ENCODE measurements at places on chromosomes 12 and 14.

DNA sequence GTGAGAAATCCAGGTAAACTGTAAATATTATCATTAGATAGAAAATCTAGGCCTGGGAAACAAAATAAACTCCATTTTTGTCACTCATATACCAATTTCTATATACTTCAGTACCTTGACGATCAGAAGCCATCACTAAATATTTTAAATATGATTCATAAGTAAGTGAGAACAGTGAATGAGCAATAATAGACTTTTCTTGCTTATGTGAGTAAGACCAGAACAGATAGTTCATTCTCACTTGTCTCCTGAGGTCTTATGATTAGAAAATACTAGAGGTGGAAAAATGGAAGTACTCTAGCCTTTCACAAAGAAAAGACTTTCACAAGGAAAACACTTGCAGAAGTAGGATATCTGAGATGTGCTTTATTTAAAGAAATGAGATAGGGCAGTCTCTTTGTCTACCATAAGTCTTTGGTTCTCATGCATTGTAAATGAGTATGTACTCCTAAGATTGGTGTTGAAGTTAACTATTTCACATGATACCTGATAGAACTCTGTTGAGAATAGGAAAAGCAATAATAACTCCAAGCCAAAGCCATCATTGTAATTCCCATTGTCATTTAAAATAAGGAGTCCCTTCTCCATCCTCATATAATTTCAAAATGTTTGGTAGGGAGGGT, 10.1 kb upstream of the SMCO3 start:
- DNase-seq, result no peak

GRCh38 chr12:32270818-32271710, 128.3 kb upstream of the FGD4 start:
- peak; percentile 88 for DNase-seq

- no peak for DNase-seq
These were observed 24.1 kb upstream of the NRDE2 start for GRCh38 chr14:90355540-90356518.

DNA sequence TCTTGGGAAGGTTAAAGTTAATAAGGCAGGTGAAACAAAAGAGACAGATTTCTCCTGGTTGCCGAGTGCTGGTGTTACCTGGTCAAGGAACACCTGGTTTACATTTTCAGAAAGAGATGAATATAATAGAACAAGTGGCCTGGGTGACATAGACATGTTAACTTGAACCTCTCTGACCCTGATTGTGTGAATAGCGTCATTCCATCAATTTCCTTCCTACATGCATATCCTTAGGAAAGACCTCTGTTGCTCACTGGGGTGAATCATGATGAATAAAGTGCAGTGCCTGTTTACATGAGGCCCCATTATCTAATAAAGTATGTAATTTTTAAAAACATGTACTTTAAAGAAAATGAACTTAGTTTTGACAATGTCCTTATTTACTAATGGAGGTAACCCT, 1822.9 kb upstream of the FLRT2 start:
- peak; percentile 81 for DNase-seq

- DNase-seq, result peak; percentile 13
These were observed 369.3 kb upstream of the TMPO start for GRCh38 chr12:98146043-98146442.

DNA sequence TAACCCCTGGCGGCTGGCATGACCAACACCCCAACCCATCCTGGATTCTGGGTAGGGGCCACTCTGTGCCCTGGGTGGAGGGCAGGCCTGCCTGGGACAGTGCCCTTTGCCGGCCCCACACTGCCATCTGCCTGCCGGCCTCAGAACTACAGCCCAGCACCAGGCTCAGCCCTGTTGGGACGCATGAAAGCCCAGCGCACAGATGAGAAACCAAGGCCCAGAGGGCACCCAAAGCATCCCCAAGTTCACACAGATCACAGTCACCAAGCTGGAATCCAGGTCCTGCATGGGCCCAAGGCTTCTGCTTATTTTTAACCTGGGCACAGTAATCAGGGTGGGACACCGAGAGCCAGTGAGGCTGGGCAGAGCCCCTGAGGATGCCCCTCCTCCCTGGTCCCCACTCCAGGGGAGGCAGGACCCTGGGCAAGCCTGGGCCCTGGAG, 26.2 kb downstream of the RFLNA start:
- DNase-seq, result peak; percentile 59

GRCh38 chr12:29278673-29279420, 102.1 kb downstream of the ERGIC2 start:
- DNase-seq, result no peak

All from lung microvascular endothelial cell (primary cell).